RCC 7860 (cell line): ENCODE measurements at places on chromosomes 6 and 20.

DNA sequence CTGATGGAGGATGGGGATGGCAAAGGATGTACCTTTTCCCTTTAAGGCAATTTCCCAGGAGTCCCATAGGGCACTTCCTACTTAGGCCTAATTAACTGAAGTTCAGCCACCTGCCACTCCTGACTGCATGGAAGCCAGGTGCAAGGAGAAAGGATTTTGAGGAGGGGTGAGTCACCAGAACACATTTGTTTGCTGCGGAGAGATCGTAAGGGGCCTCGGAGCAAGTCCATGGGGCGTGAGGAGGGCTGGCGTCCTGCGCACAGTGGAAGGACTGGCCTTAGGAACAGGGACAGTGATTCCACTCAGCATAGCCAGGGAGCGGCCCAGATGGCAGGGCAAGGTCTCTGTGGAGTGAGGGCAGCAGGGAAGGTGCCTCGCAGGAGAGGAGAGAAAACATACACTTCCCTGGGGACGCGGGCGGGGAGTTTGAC lies 11.8 kb upstream of the MAP1LC3A start:
- DNase-seq: no peak

GRCh38 chr20:9744551-9744950 lies 94.3 kb downstream of the PAK5 start:
- DNase-seq: no peak

DNA sequence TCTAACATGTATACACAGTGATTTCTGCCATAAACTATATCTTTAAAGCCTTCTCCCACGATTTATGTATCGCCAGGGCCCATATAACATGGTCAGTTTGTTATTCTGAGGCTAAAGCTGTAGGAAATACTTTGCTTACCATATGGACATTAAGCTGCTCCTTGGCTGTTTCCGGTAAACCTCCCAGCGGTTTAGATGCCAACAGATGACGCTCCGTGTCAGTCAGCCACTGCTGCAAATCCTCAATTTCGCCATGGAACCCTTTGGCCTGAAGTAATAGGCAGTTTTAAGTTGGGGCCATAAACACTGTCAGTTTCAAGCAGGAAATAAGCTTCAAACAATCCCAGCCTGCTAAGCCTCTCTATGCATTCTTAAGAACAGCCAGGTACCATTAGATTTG lies 145.4 kb downstream of the DST start:
- DNase-seq: no peak

GRCh38 chr6:170181338-170181690 lies 109.6 kb downstream of the DLL1 start:
- no peak for DNase-seq

GRCh38 chr6:11386323-11386722 lies 151.2 kb upstream of the TMEM170B start:
- no peak for DNase-seq

- no peak for DNase-seq
These were observed 458.7 kb upstream of the HSF2 start for GRCh38 chr6:121940728-121941127.

DNA sequence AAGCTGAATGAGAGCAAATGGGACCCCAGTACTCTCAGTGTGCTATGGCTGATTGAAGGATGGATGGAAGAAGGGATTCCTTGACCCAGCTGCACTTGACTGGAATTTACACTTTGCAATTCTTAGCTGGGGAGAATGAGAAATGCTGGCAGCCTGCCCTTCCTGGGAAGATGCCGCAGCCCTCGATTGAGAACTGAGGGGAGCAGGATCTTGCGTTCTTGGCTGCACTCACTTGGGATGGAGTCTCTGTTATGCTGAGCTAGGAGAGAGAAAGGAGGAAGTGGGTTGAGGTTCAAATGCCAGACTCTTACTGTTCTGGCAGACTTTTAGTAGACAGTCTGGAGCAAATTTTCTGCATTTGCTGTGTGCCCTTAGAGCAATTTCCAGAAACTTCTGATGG lies 221.2 kb downstream of the FNDC1 start:
- DNase-seq: no peak

DNA sequence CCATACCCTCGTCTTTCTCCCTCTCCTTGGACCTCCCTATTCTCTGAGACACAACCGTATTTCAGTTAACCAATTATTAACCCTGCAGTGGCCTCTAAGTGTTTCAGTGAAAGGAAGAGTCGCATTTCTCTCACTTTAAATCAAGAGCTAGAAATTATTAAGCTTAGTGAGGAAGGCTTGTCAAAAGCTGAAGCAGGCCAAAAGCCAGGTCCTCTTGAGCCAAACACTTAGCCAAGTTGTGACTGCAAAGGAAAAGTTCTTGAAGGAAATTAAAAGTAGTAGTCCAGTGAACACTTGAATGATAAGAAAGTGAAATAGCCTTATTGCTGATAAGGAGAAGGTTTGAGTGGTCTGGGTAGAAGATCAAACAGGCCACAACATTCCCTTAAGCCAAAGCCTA lies 58.3 kb downstream of the SNX9 start:
- DNase-seq: no peak

- no peak for DNase-seq
These were observed 610 bp downstream of the CASP8AP2 start for GRCh38 chr6:89830170-89830809.

- DNase-seq: no peak
These were observed 63.5 kb downstream of the TRMT6 start for GRCh38 chr20:5886788-5887187.

DNA sequence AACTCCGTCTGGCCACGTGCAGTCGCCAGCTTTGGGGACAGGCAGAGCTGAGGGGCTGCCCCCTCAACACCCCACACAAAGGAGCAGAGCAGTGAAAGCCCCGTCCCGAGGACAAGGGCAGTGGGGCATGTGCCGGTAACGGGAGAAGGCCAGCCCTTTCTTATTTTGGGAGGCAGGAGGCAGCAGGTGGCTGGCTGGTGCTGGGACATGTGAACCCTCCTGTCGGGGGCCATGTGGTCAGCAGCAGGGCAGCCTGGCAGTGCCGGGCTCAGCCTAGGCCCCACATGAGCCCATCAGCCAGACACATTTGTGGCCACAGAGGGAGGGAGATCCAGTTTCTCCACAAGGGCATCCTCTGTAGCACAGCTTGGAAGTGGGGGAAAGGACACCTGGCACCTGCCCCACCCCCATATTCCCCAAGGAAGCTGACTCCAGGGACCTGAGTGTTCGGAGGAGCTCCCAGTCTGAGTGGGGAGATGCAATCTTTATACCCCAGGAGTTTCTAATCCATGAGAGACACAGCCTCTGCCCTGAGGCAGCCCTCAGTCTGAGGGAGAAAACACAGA lies 137.6 kb downstream of the MRPL14 start:
- DNase-seq: no peak

GRCh38 chr6:82607998-82608725 lies 244.5 kb downstream of the TPBG start:
- no peak for DNase-seq

DNA sequence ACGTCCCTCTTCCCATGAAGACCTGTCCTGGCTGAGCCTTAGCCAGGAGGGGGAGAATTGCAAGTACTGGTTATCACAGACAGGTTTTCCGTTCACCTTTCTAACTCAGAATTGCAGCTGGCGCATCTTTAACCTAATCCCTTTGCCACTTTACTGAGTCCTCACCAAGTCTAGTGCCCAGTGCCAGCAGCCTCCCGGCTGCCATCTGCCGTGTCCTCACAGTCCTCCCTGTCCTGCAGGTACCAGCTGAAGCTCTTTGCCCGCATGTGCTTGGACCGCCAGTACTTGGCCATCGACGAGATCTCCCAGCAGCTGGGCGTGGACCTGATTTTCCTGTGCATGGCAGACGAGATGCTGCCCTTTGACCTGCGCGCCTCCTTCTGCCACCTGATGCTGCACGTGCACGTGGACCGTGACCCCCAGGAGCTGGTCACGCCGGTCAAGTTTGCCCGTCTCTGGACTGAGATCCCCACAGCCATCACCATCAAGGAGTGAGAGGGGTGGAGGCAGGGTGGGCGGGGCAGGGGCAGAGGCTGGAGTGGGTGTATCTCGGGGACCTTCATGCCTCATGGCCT lies 41.3 kb downstream of the UQCC2 start:
- no peak for DNase-seq
